ENCODE measurements at places on chromosomes 16 and 17. TPM values are rescaled to one million over a fixed set of nuclear protein-coding genes. Genes with fewer than 3 reads are reported as not detected.
A peak's percentile ranks its signal among the peaks of the same experiment; 100 is the strongest.

Gene TTLL6
- not detected for total RNA-seq

Gene NDUFAB1
- total RNA-seq, result 59.4 TPM

Gene CD300LF
- not detected for total RNA-seq

DNA sequence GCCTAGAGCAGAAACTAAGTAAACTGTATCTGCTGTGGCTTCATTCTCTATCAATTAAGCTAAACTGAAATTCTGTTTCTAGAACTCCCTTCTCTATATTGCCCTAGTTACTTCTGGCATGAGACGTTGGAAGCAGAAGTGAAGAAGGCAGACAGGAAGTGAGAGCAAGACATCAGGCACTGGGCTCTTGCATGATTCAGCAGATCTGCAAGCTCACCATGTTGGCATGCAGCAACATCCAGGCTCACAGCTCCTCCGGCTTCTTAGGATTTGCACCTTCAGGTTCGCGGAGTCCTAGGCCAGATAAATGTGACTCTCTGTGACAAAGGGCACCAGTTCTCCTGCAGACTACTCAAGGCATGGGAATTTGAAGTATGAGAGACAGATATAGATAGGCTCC is 148.3 kb downstream of the CDH8 start:
- no peak for DNase-seq

GRCh38 chr17:52157603-52158449 is 688 bp downstream of the CA10 start:
- DNase-seq, result no peak

DNA sequence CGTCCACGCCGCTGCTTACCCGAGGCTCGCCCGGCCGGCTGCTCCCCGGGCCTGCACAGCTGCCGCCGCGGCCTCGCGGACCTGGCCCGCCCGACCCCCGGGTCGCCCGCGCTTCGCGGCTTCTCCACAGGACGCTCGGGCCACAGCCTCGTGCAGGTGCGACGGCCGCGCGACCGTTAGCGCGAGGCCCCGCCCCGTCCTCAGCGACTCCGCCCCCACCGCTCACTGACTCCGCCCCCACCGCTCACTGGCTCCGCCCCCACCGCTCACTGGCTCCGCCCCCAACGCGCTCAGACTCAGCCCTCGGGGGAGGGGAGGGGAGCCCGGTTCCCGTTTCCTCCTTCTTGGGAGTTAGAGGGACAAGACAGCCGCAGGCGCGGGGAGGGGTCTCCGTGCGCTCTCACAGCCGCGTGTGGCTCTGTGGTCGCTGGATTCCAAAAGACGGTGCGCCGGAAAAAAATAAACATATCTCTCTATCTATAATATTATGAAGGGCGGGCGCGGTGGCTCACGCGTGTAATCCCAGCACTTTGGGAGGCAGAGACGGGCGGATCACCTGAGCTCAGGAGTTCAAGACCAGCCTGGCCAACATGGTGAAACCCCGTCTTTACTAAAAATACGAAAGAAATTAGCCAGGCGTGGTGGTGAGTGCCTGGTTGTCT is at the start of gene MEIOB:
MEIOB (minus strand) TSS at position 191 of the 662 bp plus-strand sequence. CDS start 3,989 bp downstream, outside the sequence.
- DNase-seq, result peak; percentile 87
